C1 segment of cervical spinal cord (tissue), 14 donors: ENCODE measurements at places on chromosomes 6 and 20.
A peak's percentile ranks its signal among the peaks of the same experiment; 100 is the strongest.

- DNase-seq = no peak
Observed at GRCh38 chr20:23143098-23143497, 57.0 kb upstream of the CD93 start.

- no peak for DNase-seq
Observed at GRCh38 chr6:140825731-140826130, 1307.0 kb upstream of the GJE1 start.

DNA sequence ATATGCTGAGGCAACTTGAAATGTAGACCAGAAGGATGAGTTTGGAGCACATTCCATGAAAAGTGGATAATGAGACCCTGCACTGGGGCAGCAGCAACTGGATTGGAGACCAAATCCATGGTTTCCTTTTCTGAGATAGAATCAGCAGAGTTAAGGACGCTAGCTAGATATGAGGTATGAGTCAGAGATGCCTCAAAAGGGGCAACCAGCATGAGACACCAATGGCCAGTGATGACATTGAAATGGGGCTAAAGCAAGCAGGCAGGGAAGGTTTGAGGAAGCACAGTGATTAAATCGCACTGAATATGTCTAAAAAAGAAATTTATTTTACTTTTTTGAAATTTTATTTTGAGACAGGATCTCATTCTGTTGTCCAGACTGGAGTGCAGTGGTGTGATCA lies 802.4 kb downstream of the TFAP2A start:
- no peak for DNase-seq

DNA sequence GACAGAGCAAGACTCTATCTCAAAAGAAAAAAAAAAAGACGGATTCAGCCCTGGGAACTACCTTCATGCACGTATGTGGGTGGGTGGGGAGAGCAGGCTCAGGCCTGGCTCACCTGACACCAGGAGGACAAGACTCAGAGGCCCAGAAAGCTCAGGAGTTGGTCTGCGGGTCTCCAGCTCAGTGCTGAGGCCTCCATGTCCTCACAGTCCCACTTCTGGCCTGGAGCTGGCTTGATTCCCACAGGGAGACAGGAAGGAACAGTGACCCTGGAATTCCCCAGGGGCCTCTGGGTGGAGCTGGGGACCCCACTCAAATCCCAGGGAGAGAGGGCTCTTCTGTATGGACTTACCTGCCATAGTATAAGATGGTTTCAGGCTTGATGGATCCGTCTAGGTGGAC lies 15.6 kb downstream of the ADA start:
- no peak for DNase-seq

- DNase-seq = no peak
Observed at GRCh38 chr6:128979071-128979470, 96.1 kb downstream of the LAMA2 start.

- DNase-seq = no peak
Observed at GRCh38 chr20:10705801-10706459, 32.1 kb upstream of the JAG1 start.

- DNase-seq = peak; percentile 27
Observed at GRCh38 chr6:34709386-34709785, 12.8 kb upstream of the ILRUN start.

- DNase-seq = no peak
Observed at GRCh38 chr20:33387177-33387576, 14.1 kb downstream of the CDK5RAP1 start.

DNA sequence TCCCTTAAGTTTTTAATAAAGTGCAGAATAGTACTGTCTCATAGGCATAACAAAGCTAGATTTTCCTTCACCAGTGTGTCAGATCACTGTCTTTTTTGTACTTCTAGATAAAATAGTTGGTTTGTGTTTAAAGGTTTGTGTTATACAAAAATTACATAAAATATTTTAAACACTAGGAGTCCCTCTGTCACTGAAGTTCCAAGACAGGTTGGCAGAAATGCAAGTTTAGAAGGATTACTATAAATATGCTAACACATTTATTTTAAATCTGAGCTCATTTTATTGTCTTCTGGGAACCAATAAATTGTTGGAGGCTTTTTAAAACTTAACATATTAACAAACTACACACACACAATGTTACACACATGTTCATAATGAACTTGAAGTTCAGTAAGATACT lies 30.8 kb upstream of the RUNX2 start:
- no peak for DNase-seq

DNA sequence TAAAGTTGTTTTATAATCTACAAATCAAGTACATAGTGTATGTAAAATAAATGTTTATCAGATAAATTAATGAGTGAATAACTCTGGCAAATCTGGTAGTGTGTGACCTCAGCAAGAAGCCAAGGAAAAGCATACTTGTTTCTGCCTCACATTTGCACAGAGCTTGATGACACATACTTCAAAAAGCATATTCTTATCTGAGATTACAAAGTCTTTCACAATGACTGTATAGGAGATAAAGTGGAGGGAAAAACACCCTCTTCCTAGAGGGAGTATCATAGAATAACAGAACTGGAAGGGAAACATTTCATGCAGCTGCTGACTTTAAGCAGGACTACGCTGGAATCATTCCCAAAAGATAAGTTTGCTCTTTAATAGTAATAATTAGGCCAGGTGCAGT lies 28.1 kb upstream of the AKAP7 start:
- DNase-seq = no peak

DNA sequence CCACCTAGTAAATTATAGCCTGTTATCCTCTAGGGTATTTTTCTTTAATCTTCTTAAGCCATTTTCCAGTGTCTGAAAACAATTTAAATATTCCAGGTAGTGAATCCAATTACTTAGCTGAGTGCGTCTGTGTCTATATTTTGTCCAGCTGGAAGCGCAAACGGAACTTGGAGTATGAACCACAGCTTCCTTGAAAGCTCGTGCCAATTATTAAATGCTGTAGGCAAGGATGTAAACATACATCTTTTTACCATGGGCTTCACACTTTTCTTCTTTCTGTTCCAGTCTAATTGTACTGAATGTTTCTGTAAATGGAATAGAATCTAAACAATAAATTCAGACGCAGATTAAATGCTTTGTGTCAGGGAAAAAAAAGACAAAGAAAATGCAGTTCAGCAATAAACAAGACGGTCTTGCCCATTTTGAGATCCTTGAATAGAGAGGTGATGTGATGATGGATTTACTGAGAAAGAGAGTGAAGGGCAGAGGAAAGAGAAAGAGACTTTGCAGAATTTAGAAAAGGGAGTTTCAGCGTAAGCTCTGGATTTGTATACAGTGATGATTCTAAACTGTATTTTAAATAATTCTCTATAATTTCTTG lies 1.9 kb downstream of the PLCB1 start:
- DNase-seq = no peak

DNA sequence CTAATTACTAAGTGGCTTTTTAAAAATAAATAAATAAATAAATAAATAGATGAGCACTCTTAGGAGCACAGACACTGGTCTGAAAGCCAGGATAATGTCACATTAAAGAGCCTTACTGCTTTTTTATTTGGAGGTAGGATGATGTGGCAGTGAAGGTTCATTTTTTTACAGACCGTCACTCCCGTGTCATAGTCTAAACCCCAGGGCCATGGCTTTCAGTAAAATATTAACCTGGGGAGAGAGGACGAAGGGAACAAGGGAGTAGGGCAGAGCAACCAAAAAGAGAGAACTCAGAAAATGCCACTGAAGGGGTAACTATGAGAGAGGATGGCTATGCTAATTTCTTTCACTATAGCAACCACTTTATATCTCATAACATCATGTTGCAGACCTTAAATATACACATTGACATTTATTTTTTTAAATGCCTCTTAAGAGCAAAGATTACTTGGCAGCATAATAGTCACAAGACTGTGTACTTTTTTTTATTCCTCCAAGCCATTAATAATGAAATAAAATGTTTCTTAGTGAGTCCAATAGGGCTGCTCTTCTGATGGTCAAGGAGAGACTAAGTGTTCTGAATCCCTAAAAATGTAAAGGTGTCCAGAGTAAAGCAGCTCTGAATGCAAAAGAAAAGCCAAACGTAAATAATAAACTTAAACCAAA lies 100.9 kb upstream of the SIM1 start:
- no peak for DNase-seq

- peak; percentile 21 for DNase-seq
Observed at GRCh38 chr6:108133594-108134179, 32.1 kb upstream of the NR2E1 start.

- DNase-seq = no peak
Observed at GRCh38 chr6:110528930-110529325, 52.5 kb upstream of the SLC22A16 start.

GRCh38 chr6:79526897-79527296 lies 10.3 kb downstream of the LCA5 start:
- DNase-seq = no peak

DNA sequence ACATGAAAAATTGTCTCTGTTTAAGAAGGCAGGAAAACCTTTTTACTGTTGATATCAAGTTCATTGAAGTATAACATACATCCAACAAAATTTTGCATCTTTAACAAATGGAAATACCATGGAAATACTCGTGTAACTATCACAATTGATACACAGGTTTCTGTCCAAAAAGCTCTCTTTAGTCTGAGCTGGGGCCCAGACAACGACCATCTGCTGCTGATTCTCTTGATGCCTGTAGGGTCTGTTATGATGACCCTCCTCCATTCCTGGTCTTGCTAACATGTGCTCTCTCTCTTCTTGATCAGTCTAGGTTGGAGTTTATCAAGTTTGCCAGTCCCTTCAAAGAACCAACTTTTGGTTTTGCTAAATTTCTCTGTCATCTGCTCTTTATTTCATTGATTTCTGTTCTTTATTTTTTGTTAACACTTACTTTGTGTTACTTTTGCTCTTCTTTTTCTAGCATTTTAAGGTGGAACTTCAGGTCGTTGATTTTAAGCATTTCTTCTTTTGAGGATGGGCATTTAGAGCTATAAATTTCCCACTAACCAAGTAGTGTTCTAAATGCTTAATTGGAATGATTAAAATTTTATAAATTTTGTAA lies 116.8 kb downstream of the PSMB1 start:
- DNase-seq = no peak

DNA sequence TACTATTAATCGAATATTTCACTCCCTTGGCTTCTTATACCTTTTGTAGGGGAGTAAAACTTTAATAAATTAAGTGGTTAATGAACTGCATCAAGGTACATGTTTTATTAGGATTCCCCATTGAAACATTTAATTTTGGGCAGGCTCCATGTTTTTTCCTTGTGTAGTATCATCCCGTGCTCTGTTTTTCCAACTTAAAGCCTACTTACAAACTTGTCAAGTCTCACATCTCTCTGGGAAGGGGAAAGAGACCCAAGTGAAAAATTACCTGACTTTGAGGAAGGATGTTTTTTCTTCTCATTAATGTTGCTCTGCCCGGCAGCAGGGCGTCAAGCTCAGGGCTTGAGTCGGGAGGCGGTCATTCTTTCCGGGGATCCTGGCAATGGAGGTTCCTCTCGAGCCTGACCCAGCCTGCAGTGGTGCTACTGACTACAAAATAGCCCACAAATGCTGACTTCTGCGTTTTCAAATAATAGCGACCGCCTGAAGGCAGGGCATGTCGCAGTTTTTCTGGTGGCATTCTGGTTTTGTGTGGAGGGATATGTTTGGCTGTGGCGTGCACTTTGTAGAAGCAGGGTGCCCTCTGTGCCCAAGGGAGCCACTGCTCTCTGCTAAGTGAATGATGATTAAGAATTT lies 2.4 kb downstream of the DSP start:
- no peak for DNase-seq

GRCh38 chr6:54646951-54647664 lies 199.5 kb upstream of the FAM83B start:
- no peak for DNase-seq

- DNase-seq = no peak
Observed at GRCh38 chr6:128172752-128173682, 272.2 kb upstream of the THEMIS start.

GRCh38 chr6:3825331-3825831 lies 23.8 kb upstream of the FAM50B start:
- DNase-seq = peak; percentile 57

DNA sequence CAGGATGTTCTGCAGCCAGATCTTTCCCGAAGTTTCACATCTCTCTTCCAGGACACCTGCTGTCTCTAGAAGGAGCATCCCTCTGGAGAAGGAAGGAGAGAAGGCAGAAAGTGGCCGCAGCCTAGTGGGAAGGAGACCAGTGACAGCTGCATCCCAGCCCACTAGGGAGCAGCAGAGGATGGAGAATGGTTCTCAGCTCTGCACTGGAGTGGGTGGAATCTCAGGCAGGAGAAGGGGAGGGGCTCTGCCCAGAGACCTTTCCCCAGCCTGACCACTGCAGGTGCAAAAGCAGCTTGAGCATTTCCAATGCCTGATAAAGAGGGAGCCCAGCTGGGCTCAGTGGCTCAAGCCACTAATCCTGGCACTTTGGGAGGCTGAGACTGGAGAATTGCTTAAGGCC lies 32.3 kb downstream of the NCR2 start:
- DNase-seq = peak; percentile 53

DNA sequence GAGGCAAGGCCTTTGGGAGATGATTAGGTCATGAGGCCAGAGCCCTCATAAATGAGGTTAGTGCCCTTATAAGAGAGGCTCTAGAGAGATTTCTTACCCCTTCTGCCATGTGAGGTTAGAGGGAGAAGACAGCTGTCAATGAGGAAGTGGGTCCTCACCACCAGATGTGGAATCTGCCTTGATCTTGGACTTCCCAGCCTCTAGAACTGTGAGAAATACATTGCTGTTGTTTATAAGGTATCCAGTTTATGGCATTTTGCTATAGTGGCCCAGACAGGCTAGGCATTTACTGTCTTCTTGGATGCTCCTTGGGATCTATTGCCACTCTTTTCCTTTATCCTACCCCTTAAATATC lies 57.1 kb upstream of the CITED2 start:
- DNase-seq = no peak

DNA sequence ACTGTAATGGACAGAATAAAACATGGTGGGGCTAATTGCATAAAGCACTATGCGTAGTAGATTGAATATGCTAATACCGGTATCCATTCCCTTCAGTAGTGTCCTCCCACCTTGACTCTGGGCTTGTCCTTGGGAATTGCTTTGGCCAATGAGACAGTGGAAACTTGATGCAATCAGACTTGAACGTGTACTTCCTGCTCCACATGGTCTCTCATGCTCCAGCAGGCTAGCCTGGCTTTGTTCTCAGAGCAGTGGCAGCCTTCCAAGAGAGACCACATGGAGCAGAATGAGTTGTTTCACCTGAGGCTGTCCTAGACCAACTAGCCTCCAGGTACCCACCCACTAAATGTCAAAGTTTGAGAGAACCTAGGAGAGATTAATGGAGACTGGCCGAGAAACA lies 37.0 kb upstream of the BTBD3 start:
- no peak for DNase-seq

DNA sequence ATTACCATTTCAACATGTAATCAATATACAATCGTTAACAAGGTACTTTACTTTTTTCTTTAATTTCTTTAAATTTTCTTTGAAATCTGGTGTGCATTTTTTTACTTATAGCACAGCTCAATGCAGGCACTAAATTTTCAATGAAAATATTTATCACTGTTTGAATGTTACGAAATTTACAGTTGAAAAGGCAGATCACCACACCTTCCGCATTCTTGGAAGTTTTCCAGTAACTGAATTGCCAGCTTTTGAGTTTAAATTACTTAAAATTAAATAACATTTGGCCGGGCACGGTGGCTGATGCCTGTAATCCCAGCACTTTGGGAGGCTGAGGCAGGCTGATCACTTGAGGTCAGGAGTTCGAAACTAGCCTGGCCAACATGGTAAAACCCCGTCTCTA lies 309.9 kb downstream of the BMP7 start:
- DNase-seq = no peak
